ENCODE measurements at places on chromosomes 6 and 20.

GRCh38 chr6:90610751-90611542 is 24.1 kb upstream of the MAP3K7 start:
- no peak for DNase-seq

DNA sequence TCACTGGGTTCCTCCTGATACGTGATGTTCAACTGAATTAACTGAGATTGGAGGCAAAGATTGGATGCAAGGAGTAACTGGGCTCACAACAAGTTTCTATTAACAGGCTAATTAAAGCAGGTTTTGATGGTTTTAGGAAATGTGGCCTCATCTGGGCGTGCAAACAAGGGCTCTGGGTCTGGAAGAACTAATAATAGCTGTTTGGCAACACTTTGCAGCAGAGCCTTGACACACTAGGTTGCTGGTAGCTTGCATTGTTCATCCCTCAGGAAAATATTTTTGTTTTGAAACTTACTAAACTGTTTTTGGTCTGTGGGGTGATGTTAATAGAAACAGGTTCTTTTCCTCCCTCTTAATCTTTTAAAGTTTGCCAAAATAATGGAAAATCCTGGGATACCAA is 117.2 kb upstream of the CD93 start:
- no peak for DNase-seq

DNA sequence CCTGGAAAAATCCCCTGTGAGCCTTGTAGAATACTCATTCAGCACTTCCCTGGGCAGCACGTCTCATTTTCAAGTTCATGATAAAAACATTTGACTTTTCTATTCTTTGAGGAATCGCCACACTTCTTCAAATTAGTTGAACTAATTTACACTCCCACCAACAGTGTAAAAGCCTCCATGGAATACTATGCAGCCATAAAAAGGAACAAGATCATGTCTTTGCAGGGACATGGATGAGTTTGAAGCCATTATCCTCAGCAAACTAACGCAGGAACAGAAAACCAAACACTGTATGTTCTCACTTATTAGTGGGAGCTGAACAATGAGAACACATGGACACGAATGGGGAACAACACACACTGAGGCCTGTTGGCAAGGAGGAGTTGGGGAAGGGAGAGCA is 102.0 kb upstream of the HEY2 start:
- DNase-seq: no peak

DNA sequence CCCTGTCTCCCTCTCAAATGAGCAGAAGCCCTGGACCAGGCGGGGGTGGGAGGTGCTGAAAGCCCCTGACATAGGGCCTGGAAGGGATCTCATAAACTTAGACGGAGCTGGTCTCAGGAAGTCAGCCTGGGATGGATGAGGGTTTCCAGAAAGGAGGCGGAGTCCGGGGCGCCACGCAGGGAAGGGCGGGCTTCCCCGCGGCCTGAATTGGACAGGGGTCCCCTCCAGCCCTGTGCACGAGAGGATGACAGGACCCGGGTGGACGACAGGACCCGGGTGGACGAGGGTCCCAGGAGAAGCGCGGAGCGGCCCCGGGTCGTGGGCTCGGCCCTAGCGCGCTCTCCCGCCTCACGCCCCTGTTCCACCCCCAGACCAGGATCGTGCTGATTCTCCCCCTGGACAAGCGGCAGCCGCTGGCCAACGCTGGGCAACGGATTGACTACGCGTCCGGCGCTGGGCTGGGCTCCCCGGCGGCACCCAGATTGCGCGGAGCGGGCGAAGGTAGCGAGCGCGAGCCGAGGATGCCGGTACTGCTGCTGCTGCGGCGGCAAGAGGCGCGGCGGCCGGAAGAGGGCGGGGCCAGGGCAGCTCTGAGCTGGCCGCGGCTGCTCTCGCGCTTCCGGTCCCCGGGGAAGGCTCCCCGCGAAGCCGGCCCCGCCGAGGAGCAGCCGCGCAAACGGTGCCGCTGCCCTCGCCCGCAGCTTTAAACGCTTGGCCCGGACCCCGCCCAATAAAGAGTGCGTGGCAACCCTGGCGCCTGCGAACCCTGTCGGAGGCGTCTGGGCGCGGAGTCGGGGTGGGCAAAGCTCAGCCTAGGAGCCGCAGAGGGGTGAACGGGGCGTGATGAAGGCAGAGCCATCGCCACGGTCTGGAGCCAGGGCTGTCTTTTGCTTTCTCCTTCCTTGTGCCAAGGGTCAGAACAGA is 1.3 kb downstream of the C20orf144 start:
- DNase-seq: peak; percentile 51

DNA sequence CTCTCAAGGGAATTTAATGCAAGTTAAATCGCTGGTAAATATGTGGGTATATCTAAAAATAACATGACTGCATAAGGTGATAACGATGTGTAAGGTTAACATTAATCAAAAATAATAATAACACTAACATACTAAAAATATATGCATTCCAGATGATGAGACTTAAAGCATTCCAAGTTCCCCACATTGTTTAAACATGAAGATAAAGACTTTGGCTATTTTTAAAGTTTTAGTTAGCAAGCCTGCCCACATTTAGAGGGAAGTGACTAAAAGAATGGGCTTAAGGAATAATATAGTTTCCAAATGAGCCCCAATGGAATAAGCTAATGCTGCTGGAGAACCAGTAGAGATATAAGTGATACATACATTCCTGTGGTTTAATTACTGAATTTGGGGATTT is 941.3 kb downstream of the TBC1D32 start:
- DNase-seq: no peak

DNA sequence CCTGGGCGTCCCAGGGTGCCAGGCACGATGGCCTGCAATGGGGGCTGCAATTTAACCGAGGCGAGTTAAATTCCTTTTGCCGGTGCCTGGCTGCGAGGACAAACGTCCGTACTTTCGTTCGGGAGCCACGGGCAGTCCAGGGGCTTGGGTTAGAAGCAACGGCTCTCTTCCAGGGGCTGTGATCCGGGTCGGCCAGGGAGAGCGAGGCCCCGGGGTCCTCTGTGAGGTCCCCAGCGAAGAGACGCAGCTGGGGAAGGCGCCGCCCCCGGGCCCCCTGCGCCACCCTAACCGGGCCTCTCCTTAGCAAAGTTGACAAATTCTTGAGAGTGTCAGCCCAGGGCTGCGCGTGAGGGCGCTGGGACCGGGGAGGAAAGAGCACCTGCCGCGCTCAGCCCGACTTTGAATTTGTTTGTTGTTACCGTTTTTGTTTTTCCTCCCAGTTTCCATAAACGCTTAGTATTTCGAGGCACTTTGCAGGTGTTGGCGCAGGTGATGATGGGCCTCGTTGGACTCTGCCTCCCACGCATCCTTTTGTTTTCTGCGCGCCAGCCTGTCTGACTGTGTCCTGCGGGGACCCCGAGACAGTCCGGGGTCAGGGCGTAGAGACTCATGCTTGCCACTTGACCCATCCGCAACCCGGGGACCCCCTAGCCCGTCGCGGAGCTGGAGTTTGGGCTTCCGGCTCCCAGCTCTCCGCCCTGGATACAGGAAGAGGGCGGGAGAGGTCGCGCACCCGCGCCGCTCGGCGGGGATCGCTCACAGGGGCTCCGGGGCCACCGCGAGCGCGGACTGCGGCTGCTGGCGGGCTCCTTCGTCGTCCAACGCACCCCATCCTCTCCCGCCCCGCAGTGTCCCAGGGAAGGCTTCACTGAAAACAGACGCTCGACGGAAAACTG is 5.8 kb downstream of the OLIG3 start:
- no peak for DNase-seq

DNA sequence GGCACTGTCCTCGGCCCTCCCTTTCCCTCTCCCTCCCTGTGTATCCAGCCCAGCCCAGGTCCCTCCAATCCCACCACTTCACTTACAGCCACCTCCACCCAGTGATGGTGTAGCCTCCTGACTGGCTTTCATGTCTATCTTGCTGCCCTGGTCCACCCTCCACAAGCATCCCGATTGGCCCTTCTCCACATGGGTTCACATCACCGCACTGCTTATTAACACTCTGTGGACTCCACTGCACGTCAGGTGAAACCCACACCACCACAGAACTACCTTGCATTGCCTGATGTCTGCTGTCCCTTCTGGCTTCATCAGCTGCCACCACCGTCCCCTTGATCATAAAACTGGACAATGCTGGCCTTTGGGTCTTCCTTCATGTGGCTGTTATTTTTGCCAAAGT is 220.4 kb upstream of the ARID1B start:
- no peak for DNase-seq

GRCh38 chr6:83369692-83370091 is 61.2 kb downstream of the ME1 start:
- DNase-seq: no peak

- no peak for DNase-seq
Measured at GRCh38 chr6:3372912-3373554, 83.8 kb downstream of the SLC22A23 start.

DNA sequence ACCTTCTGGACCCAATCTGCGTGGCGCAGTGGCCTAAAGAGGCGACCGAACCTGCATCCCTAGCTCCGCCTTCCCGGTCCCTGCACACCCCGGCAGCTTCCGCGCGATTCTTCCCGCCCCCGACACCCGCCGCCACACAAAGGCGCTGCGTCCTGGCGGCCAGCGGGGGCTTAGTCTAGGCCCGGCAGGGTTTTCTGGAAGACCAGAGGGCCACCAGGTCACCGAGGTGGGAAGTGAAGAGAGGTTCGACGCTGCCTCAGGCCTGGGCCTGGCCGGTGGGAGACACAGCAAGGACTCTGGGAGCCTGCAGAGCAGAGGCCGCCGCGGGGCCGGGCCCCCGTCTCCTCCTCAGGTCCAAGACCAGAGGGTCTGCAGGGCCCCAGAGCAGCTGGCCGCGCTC is 154.9 kb downstream of the OR2B2 start:
- peak; percentile 19 for DNase-seq

DNA sequence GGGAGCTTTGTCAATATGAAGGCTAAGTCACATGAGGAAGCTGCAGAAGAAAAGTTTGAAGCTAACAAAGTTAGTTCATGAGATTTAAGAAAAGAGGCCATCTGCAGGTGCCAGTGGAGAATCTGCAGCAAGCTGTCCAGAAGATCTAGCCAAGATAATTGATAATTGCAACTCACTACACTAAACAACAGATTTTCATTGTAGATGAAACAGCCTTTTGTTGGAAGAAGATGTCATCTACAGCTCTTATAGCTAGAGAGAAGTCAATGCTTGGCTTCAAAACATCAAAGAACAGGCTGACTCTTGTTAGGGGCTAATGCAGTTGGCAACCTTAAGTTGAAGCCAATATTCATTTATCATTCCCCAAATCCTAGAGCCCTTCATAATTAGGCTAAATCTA is 83.7 kb downstream of the RIN2 start:
- DNase-seq: no peak

DNA sequence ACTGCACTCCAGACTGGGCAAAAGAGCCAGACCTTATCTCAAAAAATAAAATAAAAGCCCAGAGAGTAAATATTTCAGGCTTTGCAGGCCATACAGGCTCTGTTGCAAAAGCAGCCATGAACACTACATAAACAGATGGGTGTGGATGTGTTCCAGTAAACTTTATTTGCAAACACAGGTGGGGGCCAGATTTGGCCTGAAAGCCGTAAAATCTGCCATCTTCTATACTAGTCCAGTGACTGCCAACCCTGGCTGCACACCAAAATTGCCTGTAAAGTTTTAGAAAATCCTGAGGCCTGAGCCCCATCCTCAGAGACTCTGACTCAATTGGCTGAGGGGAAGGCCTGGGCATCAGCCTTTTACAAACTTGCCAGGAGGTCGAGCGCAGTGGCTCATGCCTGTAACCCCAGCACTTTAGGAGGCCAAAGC is 103.6 kb downstream of the ZMYND8 start:
- DNase-seq: no peak

Measured in stimulated activated CD4-positive, alpha-beta T cell treated with anti-CD3 and anti-CD28 coated beads, Interleukin-1b, Interleukin-23, amount 100 ng/mL, for 1 hour (primary cell).